ENCODE measurements at places on chromosomes 4 and X.

DNA sequence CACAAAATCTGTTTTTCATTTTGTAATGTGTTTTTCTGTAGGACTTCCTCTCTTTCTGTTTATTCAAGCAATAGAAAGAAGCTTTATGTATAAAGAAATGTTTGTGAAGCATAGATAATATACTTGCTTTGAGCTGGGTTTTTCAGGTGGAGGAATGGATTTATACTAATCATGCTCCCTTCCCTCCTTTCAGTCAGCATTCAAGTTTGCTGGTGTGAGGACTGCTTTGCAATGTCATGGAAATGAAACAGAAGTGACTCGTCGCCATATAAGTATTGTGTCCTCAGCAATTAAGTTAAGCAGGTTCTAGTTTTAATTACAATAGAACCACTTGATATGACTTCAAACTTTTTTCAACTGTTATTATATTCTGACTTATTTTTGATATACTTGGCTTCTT, 1447.1 kb downstream of the PCDH19 start:
- H3K27me3 ChIP-seq: no peaks in the 10 kb centered on the region
- H3K4me1 ChIP-seq: no peaks in the 10 kb centered on the region
- no peak overlapping the region for H3K27ac ChIP-seq
- no peak for DNase-seq

- H3K36me3 ChIP-seq: no peaks in the 10 kb centered on the region
- H3K27me3 ChIP-seq: no peaks in the 10 kb centered on the region
- no peak overlapping the region for H3K4me3 ChIP-seq
- DNase-seq: no peak
Observed at GRCh38 chr4:62912531-62912930, 1496.7 kb downstream of the TECRL start.

- DNase-seq: no peak
- H3K4me3 ChIP-seq: no peak overlapping the region
- no peaks in the 10 kb centered on the region for H3K4me1 ChIP-seq
- no peaks in the 10 kb centered on the region for H3K36me3 ChIP-seq
Observed at GRCh38 chrX:134776342-134776741, 118.1 kb upstream of the PLAC1 start.

GRCh38 chr4:176005766-176006165, 59.9 kb upstream of the WDR17 start:
- no peaks in the 10 kb centered on the region for H3K4me1 ChIP-seq
- DNase-seq: no peak
- H3K27me3 ChIP-seq: no peaks in the 10 kb centered on the region
- H3K36me3 ChIP-seq: no peaks in the 10 kb centered on the region

GRCh38 chrX:9163214-9163709, 129.3 kb upstream of the FAM9B start:
- H3K27ac ChIP-seq: no peak overlapping the region
- no peaks in the 10 kb centered on the region for H3K27me3 ChIP-seq
- H3K4me3 ChIP-seq: no peak overlapping the region

DNA sequence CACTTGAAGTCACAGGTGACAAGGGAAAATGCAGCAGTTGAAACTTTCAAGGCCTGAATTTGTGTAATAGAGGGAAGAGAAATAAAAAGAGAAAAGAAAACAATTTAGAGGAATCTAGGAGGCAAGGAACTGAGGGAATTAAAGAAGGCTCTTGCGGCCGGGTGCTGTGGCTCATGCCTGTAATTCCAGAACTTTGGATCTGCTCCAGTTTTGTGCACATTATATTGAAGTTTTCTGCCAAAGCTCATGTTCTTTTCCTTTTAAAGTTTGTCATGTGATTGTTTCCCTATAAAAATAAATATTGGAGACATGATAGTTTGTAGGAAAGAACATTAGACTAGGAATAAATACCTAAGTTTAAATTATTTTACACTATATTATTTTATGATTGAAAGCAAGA, 433.9 kb upstream of the CPEB2 start:
- H3K27ac ChIP-seq: no peak overlapping the region
- H3K27me3 ChIP-seq: no peaks in the 10 kb centered on the region
- no peak overlapping the region for H3K4me3 ChIP-seq
- no peaks in the 10 kb centered on the region for H3K36me3 ChIP-seq

DNA sequence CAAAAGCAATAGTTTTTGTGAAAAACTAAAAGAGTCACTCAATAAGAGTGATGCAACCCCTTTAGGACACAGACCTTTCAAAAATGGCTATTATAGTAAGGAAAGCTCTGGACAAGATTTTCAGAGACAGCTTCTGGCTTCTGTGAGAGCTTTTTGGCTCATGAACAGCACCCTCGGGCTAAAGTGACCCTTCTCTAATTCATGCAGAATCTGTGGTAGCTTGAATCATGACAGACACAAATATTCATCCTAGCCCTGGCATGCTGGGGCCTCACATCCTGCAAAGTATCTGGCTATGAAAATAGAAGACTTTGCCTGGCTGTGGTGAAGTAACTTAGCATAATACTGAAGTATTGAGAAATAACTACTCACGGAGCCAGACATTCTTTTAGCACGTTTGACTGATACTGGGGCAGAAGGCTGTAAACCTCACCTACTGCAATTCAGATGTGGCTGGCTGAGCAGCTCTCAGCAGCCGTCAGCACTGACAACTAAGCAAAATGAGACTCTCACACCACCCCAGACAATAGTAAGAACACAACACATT, 327.3 kb downstream of the MAPK10 start:
- H3K4me1 ChIP-seq: no peaks in the 10 kb centered on the region
- H3K4me3 ChIP-seq: no peak overlapping the region
- H3K27ac ChIP-seq: no peak overlapping the region
- no peaks in the 10 kb centered on the region for H3K27me3 ChIP-seq

DNA sequence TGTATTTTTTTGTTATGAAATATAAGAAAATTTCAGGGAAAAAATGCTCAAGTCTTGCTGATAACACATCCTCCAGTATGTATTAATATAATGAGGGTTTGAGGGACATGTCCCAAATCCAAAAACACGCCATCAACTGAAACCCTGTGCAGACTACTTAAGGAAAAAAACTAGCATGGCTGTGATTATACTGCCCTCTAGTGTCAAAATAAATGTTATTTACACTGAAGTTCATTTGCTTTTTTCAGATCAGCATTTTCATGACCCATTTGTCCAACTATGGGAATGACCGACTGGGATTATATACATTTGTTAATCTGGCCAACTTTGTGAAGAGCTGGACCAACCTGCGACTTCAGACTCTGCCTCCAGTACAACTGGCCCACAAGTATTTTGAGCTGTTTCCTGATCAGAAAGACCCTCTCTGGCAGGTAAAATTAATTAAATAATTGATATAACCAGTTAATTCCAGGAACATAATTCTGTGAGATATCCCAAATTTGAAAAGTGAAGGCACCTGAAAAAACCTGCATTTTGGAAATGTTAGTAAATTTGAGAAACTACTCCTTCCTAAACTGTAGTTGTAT, 128.5 kb downstream of the PRSS12 start:
- DNase-seq: no peak
- no peaks in the 10 kb centered on the region for H3K4me1 ChIP-seq
- no peaks in the 10 kb centered on the region for H3K36me3 ChIP-seq
- no peak overlapping the region for H3K4me3 ChIP-seq

- H3K4me1 ChIP-seq: no peaks in the 10 kb centered on the region
- H3K27ac ChIP-seq: no peak overlapping the region
- H3K36me3 ChIP-seq: no peaks in the 10 kb centered on the region
- DNase-seq: no peak
- no peaks in the 10 kb centered on the region for H3K27me3 ChIP-seq
- H3K4me3 ChIP-seq: no peak overlapping the region
Observed at GRCh38 chr4:23144707-23145106, 452.0 kb downstream of the GBA3 start.

DNA sequence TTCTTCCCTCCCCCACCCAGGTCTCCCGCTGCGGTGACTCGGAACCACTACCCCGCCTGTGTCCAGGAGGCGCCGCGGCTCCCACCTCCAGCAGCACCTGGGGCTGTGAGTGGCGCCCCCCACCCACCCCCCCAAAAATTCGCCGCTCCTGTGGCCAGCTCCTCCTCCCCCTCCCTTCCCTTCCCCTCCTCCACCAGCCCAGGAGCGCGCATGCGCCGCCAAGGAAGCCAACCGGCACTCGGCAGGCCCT, 278 bp downstream of the CLOCK start:
- H3K27me3 ChIP-seq: no peaks in the 10 kb centered on the region
- H3K4me1 ChIP-seq: peaks cover 6% of the 10 kb centered on the region
- peak overlapping the region; percentile 71 for H3K4me3 ChIP-seq

DNA sequence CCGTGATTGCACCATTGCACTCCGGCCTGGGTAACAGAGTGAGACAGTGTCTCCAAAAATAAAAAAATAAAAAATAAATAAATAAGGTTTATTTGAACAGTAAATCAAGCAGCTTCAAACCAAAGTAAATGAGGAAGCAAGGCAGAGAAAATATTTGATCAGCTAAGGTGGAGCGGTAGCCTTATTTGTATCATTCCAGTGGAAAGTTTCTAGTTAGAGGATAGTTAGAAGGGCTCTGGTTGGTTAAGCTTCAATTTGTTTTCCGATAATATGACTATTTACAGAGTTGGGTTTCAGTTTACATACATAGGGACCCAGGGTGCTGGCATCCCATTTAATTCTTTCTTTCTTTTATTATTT, 21.8 kb upstream of the OPHN1 start:
- no peaks in the 10 kb centered on the region for H3K27me3 ChIP-seq
- no peak for DNase-seq
- no peaks in the 10 kb centered on the region for H3K4me1 ChIP-seq
- no peak overlapping the region for H3K27ac ChIP-seq
- no peak overlapping the region for H3K4me3 ChIP-seq
- H3K36me3 ChIP-seq: no peaks in the 10 kb centered on the region

- H3K4me1 ChIP-seq: peaks cover 10% of the 10 kb centered on the region
- DNase-seq: peak; percentile 1
- no peaks in the 10 kb centered on the region for H3K36me3 ChIP-seq
- H3K4me3 ChIP-seq: peak overlapping the region; percentile 51
- H3K27ac ChIP-seq: no peak overlapping the region
Observed at GRCh38 chrX:75746891-75747639, 38.0 kb downstream of the MAGEE2 start.
